ENCODE measurements at places on chromosomes 4 and X.

DNA sequence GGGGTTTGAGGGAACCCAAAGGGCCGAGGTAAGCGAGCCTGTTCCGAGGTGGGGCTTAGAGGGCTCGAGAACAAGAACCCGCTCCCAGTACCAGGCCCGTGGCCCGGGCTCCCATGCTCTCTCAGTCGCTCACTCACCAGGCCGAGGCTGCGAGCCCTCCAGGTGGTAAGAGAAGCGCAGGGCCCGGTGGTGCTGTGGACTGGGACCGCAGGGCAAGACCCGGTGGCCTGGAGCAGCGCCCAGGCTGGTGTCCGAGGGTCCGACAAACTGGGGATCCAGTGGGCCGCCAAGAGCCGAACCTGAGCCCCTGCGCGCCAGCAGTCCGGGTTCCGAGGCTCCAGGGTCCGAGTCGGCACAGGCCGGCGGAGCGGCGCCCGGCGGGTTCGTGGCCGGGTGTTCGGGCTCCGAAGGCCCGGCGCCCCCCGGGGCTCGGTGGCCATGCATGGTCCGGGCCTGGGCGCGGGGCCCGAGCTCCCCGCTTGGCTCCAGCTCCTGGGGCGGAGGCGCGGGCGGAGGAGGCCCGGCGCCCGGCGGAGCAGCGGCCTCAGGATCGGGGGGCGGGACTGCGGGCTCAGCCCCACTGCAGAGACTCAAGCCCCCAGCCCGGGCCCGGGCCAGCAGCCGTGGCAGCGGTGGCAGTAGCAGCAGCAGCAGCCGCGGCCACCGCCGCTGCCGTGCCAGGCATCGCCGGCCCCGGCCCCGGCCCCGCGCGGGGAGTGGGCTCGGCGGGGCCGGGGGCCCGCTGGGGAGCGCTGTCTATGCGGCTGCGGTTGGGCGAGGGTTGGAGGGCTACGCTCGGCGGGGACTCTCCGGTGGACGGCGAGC, 833 bp downstream of the FGD1 start:
- DNase-seq = no peak

- no peak for DNase-seq
These were observed 1498.2 kb upstream of the TENM3 start for GRCh38 chr4:180745019-180745418.

DNA sequence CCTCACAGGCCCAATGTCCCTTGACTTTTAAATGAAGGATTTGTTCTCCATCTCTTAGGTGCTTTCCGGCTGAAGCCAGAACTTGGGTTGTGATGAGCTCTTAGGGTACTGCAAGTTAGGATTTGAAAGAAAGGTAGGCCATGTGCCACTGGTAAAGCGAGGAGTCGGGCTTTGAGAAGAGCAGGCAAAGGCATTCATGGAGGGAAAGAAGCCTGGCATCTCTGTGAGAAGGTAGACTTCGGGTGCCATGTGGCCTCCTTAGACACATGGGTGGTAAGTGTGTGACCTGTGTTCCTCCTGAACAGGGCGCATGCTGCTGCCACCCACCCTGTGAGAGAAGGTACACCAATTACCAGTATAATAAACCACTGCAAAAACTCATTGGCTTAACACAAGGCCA, 102.9 kb downstream of the GATB start:
- no peak for DNase-seq

DNA sequence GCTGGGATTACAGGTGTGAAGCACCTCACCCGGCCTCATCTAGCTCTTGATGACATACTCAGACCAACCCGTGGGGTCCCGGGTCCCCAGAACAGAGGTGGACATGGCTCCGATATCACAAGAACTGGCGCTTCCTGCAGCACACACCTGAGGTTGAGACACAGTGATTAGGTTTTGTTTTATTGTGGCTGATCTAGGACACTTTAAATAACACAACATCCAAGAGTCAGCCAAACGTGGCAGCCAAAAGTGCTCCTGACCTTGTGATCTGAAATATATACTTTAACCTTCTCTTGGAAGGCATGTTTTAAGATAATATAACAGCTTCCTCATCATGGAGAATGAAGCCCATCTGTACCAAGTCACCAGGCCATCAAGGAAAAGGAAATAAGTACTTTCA, 198.9 kb downstream of the DHRSX start:
- DNase-seq = no peak

GRCh38 chrX:94492541-94492940, 818.5 kb downstream of the FAM133A start:
- no peak for DNase-seq

DNA sequence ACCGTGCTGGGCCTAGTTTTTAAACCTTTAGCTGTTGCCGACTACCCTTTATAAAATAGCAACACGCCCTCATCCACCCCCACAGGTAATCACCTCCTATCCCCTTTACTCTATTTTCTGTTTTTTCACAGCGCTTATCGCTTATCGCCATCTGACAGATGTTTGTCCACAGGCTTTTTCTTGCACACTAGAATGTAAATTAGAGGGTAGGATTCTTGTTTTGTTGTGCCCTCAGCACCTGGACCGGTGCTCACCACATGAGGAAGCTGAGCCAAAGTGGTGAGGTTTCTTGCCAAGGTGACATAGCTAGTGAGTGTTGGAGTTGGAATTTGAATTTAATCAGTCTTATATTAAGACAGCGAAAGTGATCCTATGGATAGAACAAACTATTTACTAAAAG, 2.9 kb upstream of the RBBP7 start:
- DNase-seq = no peak

All from T-helper 2 cell treated with Interferon-gamma antibody and Interleukin-4, amounts not matched to agents 5 μg/mL and 100 μg/mL, for 36 hours (primary cell).